Diencephalon (tissue), 1 donor: ENCODE measurements at places on chromosomes 6 and 20. TPM values are rescaled to one million over a fixed set of nuclear protein-coding genes. Genes with fewer than 3 reads are reported as not detected.

Gene TMEM244
- total RNA-seq = not detected

Gene KIF6
- 6.7 TPM for total RNA-seq

Gene CD93
- total RNA-seq = 13.6 TPM

Gene LKAAEAR1
- total RNA-seq = 2.1 TPM

Gene GCNT2
- 21.7 TPM for total RNA-seq

Gene DEFB125
- total RNA-seq = not detected

Gene ZSCAN23
- total RNA-seq = 17.5 TPM

Gene MYT1
- total RNA-seq = 11.3 TPM

Gene RHAG
- 0.92 TPM for total RNA-seq

Gene LY6G6D
- total RNA-seq = not detected

Gene PDYN
- 35.5 TPM for total RNA-seq
